Right cardiac atrium (tissue), 5 donors: ENCODE measurements at places on chromosomes 2 and 18. TPM values are rescaled to one million over a fixed set of nuclear protein-coding genes. Genes with fewer than 3 reads are reported as not detected.
A peak's percentile ranks its signal among the peaks of the same experiment; 100 is the strongest.

DNA sequence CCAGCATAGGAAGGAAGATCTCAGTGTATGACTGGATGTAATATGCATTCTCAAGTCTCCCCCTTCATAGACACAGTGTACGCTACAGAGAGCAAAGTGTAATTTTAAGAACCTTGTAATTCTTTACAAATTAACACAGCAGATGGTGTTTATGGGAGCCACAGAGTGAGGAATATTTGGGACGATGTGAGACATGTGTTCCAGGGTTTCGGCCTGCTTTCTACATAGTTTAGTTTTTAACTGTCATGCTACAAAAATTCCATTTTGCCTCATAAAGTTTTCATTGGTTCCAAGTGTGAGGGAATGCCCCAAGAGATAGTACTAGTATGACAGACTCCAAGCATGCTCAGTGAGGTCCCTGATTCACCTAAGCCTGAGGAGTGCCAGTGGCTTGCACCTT is 76.2 kb upstream of the LRRTM1 start:
- DNase-seq: no peak

GRCh38 chr2:101714118-101714517 is 16.6 kb downstream of the MAP4K4 start:
- DNase-seq: no peak

Gene CELF4
- 0.79 TPM for polyA plus RNA-seq

DNA sequence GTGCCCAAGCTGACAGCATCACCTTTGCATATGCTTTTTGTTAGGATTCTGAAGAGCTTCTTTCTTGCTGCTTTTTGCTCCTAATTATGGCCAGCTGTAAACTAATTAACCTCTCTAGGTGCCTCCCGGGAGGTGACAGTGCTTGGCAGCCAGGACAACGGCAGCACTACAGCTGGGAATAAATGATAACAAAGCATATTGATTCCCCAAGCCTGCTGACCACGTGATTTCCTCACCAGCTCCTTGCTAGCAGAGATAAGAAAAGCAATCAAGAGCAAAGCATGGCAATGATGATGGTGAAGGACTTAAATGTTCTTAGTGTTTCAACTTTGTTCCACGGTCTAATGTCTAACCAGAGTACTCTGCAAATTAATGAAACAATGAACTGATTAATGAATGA is 1074.4 kb upstream of the GYPC start:
- no peak for DNase-seq

GRCh38 chr2:182758379-182758778 is 42.3 kb downstream of the DNAJC10 start:
- no peak for DNase-seq

GRCh38 chr2:21819454-21819853 is 695.7 kb downstream of the TDRD15 start:
- DNase-seq: no peak

Gene HIBCH
- polyA plus RNA-seq: 25.2 TPM

Gene SLC4A3
- 288 TPM for polyA plus RNA-seq

GRCh38 chr2:1518331-1518803 is 105.1 kb downstream of the TPO start:
- DNase-seq: no peak

GRCh38 chr2:172480301-172481218 is 53.2 kb downstream of the ITGA6 start:
- peak; percentile 59 for DNase-seq

GRCh38 chr2:9983401-9984216 is 32.1 kb downstream of the GRHL1 start:
- no peak for DNase-seq

DNA sequence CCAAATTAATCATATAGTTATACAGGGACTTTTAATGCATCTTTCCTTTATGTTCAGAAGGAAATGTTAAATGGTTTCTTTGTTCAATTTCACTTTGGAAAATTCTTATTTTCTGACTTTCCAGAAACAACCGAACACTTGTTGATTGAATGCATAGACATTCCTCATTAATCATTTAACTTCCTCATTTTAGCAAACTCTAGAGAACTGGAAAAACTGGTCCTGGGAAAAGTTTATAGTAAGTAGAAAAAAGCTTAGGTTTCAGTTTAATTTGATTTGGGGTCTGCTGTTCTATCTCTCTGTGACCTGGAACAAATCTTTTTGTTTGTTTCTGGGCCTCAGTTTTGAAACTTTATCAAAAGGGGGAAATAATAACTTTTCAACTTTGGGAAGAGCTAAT is 320.4 kb downstream of the CMPK2 start:
- DNase-seq: no peak

DNA sequence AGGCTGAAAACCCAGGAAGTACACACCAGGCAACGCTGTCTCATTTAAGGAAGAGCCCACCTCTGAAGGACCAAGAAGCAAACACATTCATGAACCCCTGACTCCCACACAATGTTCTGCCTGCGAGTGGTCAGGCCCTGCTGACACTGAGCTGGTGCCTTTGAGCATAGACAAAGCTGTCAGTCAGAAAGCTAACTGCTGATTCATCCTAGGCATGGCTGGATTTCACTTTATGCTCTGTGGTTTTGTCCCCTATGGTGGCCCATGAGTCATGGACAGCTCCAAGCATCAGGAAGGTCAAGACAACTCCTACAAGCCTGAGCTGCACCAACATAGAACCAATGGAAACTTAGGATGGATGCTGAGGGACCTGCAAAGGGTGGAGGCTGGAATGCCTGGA is 78.9 kb downstream of the UXS1 start:
- DNase-seq: no peak

Gene EPB41L5
- 2.5 TPM for polyA plus RNA-seq

DNA sequence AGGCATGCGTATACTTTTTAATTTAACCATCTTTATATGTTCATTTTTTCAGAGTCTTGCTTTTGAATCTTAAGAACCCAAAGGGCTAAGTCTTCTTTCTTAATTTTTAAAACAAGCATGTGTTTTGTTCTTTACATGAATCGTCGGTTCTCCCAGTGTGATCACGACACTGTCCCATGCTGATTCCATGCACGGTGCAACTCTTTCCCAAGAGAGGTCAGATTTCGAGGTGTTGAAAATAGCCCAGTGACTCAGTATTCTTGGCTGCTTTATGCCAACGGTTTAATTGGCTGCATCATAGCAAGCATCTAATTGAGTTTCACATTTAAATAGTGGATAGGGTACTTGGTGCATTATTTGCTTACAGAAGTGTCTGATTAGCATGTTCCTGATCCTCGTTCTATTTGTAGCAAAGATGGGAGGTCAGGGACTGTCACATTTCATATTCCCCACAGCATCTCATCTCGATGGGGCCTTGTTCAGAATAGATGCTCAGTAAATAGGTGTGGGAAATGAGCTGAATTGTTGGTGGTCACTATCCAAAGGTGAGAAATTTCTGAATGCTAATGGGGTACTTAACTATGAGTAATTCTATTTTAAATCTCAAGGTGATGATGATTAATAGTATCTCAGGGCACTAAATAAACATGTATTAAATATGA is 2.8 kb downstream of the NPAS2 start:
- no peak for DNase-seq

- no peak for DNase-seq
Observed at GRCh38 chr2:11244091-11244826, 89.0 kb downstream of the SLC66A3 start.

DNA sequence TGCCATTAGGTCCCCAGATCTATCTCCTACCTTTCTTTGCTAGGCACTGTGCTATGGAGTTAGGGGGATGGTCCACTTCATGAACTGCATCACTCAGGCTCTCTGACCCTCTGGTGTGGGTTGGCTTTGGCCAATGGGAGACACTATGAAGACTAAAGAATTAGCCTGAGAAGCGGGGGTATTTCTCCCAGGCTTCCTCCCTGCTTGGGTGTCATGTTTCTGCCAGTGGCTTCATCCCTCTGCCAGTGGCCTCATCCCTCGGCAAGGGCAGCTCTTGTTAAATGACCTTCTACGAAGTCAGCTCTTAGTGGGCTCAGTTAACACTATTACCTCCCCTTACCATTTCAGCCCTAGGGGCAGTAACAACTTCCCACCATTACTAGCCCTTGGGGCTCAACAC is 41.9 kb upstream of the EPB41L3 start:
- DNase-seq: no peak

Gene HOXD13
- not detected for polyA plus RNA-seq

Gene ACOXL
- polyA plus RNA-seq: 0.02 TPM

Gene SERPINB13
- polyA plus RNA-seq: not detected

Gene UGT1A5
- not detected for polyA plus RNA-seq

DNA sequence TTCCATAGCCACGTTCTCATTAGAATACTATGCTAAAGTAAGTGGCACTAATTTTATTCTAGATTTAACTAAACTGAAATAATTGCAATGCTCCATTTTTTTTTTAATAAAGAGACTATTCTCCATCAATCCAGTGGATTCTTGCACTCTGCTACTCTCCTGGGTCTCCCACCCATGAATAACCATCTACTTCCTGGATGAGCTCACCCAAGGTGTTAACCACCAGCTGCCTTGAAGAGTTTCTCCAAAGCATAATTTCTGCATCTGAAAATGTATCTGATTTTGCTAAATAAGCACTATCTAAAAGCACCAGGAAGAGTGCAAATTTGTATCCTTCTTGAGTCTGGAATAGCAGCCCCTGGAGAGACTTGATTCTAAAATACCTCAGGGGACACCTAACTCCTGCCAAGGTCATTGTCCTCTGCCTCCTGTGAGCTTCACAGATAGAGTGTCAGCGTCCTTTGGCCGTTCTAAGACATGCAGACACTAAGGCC is 41.6 kb upstream of the SH3BP4 start:
- DNase-seq: no peak

GRCh38 chr2:201433394-201433995 is 17.8 kb downstream of the TRAK2 start:
- no peak for DNase-seq

Gene MOGAT1
- 0.16 TPM for polyA plus RNA-seq

Gene TXNL4A
- polyA plus RNA-seq: 91.9 TPM

Gene TTC27
- 5.0 TPM for polyA plus RNA-seq

DNA sequence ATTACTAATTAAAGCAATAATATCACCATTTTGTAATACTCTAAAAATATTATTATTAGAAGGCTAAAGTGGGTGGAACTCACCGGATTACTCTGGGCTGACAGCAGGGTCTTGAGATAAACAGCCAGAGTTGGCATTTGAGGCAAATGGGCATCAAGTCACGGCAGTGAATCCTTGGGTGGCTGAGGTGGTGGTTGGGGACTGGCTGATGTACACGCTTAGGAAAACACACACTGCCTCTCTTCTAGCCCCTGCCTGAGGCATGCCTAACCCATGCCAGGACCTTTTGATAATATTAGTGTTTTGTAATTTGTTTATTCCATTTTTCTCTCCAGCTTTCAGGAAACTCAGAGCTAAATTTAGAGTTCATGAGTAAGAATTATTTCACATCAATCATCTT is 76.8 kb downstream of the ACKR3 start:
- no peak for DNase-seq

DNA sequence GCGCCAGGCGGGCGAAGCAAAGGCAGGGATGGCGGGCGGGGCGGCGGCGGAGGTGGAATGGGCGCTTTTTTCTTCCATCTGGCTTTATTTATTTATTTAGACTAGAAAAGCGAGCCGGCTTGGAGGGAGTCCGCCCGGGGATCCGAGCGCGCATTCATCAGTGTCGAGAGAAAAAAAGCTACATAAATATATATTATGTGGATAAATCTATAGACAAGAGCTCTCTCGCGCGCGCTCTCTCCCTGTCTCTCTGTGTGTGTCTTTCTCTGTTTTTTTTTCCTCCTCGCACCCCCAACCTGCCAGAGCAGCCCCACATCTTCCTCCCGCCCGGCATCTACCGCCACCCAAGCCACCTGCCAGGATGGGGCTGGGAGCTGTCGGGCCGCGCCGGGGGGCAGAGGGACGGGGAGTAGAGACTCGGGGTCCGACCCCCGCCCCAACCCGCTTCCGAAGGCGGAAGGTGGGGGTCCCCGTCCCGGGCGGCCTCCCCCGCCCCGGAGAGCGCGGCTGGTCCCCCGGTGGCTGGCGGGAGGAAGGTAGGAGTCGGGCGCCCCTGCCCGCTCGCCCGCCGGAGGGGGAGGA is 972 bp upstream of the CELF4 start:
- DNase-seq: peak; percentile 20

GRCh38 chr2:62854600-62855514 is 149.3 kb downstream of the EHBP1 start:
- no peak for DNase-seq

GRCh38 chr2:220555961-220556630 is 928.7 kb downstream of the SLC4A3 start:
- DNase-seq: no peak

Gene SPOPL
- 4.1 TPM for polyA plus RNA-seq

- no peak for DNase-seq
Observed at GRCh38 chr2:55204536-55204935, 27.6 kb downstream of the CLHC1 start.

GRCh38 chr2:46409756-46410155 is 69.6 kb upstream of the TMEM247 start:
- DNase-seq: no peak

- DNase-seq: no peak
Observed at GRCh38 chr18:79947054-79947755, 4.2 kb downstream of the SLC66A2 start.

Gene SERPINB10
- polyA plus RNA-seq: not detected

Gene AGFG1
- 21.5 TPM for polyA plus RNA-seq

Gene INSIG2
- 13.7 TPM for polyA plus RNA-seq

DNA sequence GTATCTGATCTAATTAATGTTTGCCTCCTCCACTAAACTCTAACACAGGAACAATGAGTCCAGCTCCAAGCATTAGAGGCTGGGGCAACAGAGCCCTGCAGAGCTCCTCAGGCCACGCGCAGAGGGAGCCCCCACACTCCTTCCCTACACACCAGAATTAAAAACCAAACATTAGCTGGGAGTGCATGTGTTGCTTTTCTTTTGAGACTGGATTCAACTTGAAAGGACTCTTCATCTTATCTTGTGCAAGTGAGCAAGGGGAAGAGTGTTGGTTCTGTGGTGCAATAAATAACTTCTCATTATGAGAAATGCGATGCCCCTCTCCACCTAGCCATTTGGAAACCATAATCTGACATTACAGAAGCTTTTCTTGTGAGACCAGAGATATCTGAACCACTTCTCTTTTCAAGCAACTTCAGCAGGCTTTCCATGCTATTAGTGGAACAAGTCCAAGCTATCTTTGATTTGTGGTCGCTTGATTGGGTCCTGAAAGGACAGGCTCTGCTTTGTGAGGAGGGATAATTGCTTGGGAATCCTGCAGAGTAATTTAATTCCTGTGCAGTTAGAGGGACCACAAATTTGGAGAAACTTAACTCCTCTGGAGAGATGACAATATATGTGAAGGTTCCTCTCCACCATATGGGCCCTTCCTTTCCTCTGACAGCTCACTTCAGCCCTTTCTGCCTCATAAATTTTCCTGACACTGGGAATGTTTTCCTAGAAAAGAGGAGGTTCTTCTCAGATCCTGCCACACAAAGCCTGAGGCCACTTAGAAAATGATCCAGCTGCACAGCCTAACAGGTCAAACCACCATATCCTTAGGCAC is 112.5 kb downstream of the ATL2 start:
- DNase-seq: no peak
